ENCODE measurements at places on chromosomes 5 and 9.

GRCh38 chr5:145699846-145700245 is 135.3 kb downstream of the PRELID2 start:
- no peak for DNase-seq

- DNase-seq, result peak; percentile 70
Measured at GRCh38 chr9:136544964-136545691, 720 bp downstream of the NOTCH1 start.

DNA sequence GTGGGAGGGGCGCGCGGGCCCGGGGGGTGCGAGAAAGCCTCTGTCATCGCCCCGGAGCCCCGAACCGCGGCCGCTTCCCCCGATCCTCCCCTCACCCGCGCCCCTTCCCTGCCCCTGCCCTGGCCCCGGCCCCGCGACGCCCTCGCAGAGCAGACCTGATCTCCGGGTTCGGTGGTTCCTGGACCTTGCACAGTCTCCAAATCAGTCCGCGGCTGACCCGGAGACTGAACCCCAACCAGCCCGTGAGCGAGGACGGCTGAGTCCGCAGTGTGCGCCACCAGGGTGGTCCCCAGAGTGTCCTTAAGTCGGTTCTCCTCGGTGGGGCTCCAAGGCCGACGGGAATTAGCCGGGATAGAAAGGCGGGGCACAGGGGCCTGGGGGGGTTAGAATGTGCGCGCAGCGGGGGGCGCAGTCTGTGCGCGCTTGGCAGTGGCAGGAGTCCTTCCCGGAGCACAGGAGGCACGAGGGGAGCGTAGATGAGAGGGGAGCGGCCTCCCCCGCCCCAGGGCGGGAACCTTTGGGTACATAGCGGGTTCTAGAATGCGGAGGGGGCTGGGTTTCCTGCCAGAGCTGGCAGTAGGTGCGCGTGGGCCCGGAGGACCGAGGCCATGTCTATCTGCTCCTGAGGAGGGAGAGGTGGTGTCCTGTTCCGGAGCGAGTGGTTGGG is 779 bp downstream of the PKN3 start:
- peak; percentile 42 for DNase-seq

GRCh38 chr9:129414377-129414992 is 206.4 kb downstream of the C9orf50 start:
- no peak for DNase-seq

DNA sequence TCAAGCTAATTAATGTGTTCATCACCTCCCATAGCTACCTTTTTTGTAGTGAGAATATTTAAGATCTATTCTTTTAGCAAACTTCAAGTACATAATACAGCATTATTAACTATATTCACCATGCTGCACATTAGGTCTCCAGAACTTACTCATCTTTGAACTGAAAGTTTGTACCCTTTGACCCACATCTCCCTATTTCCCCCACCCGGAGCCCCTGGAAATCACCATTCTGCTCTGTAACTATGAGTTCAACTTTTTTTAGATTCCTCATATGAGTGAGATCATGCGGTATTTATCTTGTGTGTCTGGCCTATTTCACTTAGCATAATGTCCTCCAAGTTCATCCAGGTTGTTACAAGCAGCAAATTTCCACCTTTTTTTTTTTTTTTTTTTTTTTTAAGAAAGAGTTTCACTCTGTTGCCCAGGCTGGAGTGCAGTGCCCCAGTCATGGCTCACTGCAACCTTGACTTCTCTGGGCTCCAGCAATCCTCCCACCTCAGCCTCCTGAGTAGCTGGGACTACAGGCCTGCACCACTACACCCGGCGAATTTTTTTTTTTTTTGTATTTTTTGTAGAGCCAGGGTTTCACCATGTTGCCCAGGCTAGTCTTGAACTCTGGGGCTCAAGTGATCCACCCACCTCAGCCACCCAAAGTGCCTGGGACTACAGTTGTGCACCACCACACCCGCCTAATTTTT is 100.4 kb upstream of the SAP30L start:
- DNase-seq, result no peak

DNA sequence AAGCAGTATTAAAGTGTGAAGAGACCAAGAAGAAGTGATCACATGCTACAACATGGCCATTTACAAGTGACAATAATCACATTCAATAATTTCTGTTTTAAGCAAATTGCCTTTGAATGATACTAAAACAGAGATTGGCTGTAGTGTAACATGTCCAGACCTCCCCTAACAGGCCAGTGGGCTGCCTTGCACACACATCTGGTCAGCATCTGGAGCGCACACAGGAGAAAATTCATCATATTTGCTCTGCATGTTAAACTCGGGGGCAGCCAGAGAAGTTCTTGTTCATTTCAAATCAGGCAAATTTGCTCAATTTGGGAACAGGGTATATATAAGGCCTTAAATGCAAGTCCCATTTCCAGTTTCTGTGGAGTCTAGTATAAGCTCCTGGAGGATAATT is 111.1 kb upstream of the FBXL7 start:
- no peak for DNase-seq

DNA sequence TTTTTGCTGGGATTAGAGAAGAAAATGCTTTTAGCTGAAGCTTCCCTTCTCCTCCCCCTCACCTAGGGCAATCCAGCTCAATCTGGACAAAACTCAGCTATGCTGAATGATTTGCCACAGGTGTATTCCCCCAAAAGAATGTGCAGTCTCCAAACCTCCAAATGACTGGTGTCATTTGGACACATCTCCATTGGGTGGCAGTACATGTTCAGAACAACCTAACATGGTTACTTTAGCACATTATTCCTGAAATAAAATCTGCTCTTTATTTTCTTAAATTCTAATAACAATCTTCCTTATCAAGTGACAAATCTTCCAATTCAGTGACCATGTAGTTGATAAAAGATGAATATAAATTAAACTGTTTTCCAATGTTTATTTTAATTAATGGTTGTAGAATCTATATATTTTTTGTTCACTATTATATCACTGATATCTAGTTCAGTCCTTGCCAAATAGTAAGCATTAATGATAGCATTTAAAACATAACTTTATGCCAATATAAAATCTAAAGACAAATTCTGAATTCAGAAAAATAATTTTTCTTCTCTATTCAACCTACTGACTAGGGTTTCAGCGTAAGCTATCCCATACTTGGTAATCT is 61.3 kb upstream of the MOCS2 start:
- DNase-seq, result no peak

DNA sequence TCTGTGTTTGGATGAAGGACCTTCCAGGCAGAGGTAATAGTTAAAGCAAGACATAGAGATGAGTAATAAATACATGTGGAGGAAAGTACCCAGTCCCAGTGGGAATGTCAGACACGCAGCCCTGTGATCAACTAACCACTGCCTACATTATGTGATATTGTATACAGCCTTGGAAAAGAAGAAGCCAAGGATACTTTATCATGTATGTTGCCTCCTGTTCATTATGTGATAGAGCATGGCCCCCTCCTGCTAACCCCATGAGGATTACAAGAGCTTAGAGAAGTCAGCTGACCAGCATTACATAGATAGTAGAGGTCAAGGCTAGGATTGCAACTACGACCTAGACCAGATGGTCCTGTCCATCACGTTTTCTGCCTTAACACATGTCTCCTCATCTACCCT is 497.0 kb upstream of the TNC start:
- no peak for DNase-seq

GRCh38 chr9:5671711-5672353 is 42.9 kb downstream of the RIC1 start:
- DNase-seq, result no peak

GRCh38 chr5:143918961-143919360 is 107.0 kb downstream of the HMHB1 start:
- DNase-seq, result no peak

DNA sequence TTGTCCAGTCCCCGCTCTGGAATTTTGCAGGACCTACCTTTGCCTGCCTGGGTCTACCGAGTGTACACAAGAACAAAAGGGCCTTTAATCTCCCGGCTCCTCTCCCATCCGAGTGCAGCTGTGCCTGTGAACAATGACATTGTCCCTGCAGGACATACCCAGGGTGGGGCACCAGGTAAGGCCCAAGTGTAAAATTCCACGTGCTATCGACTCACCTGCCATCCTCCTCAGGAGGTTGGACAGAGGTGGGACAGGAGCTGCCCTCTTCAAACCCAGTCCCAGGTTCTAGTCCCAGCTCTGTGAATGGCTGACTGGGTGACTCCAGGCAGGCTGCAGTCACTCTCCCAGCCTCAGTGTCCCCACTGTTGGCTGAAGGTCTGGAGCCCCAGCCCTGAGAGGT is 159.6 kb upstream of the ALDH1B1 start:
- no peak for DNase-seq

GRCh38 chr5:140339636-140340035 is 6.8 kb downstream of the HBEGF start:
- DNase-seq, result no peak

- DNase-seq, result peak; percentile 9
Measured at GRCh38 chr5:30040488-30041118, 1152.9 kb upstream of the CDH6 start.

DNA sequence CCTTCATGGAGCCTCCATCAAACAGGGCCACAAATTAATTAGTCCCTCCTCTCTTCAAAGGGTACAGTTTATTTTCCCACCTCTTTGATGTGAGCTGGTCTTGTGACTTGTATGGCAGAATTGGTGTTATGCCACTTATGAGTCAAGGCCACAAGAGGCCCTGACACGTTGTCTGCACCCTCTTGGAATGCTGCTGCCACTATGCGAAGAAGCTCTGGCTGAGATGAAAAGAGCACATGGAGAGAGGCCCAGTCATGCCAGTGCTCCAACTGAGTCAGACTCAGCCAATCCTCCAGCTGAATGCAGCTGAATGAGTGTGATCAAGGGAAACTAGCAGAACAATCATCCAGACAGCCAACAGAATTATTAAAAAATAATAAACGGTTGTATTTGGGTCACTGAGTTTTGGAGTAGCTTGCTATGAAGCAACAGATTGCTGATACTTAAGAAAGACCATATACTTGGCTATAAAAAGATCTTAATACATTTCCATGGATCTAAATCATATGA is 128.3 kb downstream of the MARCHF11 start:
- no peak for DNase-seq

DNA sequence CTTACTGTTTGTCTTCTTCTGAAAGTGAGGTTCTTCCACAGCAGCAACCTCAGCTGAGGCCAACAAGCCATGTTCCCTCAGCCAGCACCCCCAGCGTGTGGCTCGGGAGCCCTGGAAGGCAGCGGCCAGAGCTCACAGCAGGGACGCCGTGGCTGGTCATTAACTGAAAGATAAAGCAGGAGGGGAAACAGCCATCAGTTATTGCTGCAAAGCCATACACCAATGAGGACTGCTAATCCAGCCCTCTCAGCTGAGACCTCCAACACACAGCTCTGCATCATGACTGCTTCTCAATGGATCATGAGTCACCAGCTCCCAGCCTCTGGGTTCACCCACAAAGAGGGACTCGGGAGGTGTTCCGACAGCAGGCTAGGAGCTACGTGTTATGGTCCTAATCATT is 24.3 kb downstream of the ABCA1 start:
- no peak for DNase-seq

- no peak for DNase-seq
Measured at GRCh38 chr9:135615666-135616618, 23.4 kb downstream of the GLT6D1 start.

DNA sequence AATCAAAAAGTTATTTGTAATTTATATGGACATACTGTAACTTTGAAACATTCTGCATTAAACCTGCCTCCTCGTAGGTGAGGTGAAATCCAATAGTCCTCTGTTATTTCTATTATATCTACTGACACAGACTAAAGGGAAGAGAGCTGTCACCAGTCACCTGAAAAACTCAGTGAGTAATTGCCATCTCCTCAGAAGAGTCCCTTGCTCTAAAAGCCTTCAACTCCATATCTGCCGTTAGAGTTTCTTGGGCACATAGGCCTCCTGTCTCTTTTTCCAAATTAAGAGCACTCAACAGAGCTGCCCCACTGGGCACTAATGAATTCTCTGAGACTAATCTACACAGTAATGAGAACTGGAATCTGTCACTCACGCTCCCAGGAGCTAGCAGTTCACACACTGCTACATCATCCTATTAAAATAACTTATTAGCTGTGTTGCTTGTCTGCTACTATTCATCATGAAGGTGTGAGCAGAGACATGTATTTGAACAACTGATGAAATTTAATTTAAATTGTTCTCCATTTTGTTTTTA is 67.3 kb upstream of the VCAN start:
- no peak for DNase-seq

DNA sequence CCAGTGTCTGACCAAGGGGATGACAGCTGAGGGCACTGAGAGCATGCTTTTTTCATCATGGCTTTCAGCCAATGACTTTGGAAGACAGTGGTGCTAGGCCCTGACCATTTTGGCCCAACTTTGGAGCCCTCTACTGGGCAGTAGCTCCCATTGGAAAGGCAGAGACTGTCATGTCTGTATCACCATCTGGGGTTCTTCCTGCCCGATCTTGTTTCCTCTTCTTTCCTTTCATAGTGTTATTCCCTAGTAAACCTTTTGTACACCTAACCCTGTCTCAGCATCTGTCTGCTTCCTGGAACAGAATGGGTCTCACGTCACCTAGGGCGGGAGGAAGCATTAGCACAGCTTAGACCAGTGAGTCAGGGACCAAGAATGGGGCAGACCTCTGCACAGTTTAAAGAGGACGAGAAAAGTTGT is 97.4 kb upstream of the MAST4 start:
- no peak for DNase-seq

- peak; percentile 93 for DNase-seq
Measured at GRCh38 chr5:81301271-81302015, at the start of gene ZCCHC9. ZCCHC9 (plus strand) TSS chr5:81301587; CDS start chr5:81304758, 3,171 bp downstream.

DNA sequence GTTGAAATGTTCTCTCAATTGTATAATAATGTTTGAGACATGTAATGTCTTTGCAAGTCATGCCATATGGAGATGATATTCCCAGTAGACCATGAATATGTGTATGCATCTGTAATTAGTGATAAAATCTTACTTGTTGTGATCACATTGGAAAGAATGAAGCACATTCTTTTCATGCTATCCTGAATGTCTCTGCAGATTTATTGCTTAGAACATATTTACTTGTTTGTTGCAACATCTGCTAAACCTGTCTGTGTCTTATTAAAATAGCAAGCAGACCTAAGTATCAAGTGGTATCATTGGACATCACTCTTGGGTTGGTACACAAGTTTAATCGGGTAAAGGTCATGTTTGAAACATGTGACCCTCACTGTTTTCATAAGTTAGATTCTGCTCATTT is 265.5 kb upstream of the CD180 start:
- DNase-seq, result no peak

- DNase-seq, result no peak
Measured at GRCh38 chr5:10627160-10627701, 63.4 kb downstream of the ANKRD33B start.

DNA sequence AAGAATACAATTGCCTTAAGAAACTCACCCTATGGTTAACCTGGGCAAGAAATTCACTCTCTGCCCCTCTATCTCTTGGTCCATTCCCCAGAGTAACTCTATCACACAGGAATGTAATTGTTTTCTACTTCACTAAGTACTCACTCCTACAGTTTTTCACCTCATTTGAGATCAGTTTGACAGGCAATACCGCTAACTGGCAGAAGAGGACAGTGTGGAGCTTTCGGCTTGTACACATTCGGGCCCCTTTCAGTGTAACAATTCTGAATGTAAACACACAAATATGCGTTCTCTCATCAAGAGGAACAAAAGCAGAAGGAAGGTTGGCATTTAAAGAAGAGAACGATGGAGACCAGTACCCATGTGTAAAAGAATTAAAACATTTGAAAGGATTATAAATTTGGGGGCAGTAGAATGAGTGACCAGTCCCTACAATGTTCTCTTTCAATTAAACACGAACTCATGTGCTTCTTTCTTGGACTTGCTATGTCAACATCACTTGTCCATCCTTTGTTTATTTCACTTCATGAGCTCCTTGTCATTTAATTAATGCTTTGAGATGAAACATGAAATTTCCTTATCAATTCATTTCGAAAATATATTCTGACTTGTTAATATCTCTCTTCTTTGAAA is 188.5 kb upstream of the GRAMD2B start:
- no peak for DNase-seq

Data from stimulated activated naive CD8-positive, alpha-beta T cell treated with anti-CD3 and anti-CD28 coated beads, Interleukin-15, amount 100 ng/mL, for 72 hours (primary cell).